Urothelium cell line (cell line): ENCODE measurements at places on chromosomes 5 and 9.

DNA sequence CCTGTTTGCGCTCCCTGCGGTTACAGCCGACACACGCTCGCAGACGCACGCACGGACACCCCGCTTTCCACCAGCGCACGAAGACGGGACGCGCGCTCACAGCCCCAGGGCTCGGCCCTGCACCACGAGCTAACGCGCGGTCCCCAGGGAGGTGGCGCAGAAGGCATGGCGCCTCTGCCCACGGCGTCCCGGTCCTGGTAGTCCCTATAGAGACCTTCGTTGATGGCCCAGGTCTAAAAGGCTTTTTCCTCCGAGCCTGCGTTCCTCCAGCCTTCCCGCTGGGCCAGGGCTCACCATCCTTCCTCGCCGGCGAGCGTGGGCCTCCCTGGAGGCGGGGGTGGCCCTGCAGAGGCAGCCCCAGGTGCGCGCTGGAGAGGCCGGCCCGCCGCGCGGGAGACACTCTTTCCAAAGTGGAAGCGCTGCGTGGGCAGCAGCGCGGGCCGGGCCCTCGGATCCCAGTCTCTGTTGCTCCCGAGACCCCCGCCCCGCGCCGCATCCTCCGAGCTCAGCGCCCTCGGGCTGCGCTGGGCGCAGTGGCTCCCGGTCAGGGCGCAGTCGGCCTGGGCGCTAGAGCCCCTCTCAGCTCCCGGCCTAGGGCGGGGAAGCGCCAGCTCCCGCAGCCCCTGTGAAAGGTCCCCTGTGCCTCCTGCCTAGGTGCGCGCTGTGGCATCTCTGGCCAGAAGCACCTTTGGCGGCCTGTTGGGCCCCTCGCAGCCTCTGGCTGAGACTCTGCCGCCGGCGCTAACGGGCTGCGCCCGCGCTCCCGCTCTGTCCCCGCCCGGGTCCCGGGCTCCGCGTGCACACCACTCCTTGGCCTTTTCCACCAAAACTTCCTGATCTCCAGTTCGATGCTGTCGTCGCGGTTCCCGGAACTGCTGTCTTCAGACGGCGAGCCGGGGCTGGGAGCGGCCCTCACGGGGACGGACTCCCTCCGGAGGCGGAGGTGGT lies 31.9 kb upstream of the FANCC start:
- DNase-seq = no peak

DNA sequence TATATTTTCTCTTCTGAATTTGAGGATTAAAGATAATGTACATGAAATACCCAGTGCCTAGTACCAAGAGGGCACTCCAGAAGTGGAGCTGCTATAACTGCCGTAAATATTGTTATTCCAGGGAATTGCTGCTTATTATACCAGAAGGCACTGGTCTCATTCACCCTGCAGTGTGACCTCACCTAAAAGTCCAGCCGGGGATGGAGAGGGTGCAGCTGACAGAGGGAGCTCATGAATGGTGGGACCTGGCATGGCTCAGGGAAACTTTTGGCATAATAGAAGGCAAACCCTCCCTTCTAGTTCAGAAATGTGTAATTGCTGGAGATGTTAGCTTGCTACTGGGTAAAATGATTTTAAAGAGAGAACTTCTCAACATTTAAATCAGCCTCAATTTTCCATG lies 108.5 kb downstream of the MVB12B start:
- DNase-seq = no peak

- DNase-seq = no peak
Observed at GRCh38 chr5:109946610-109947009, 256.9 kb downstream of the MAN2A1 start.

- DNase-seq = no peak
Observed at GRCh38 chr9:133493845-133494540, 15.1 kb upstream of the SLC2A6 start.

- no peak for DNase-seq
Observed at GRCh38 chr9:79189511-79189924, 382.2 kb upstream of the TLE4 start.

GRCh38 chr9:7298123-7298522 lies 501.5 kb downstream of the DMAC1 start:
- no peak for DNase-seq

GRCh38 chr5:95393279-95393678 lies 2.1 kb downstream of the FAM81B start:
- DNase-seq = no peak

GRCh38 chr9:108535526-108535925 lies 320.3 kb downstream of the ACTL7B start:
- no peak for DNase-seq

DNA sequence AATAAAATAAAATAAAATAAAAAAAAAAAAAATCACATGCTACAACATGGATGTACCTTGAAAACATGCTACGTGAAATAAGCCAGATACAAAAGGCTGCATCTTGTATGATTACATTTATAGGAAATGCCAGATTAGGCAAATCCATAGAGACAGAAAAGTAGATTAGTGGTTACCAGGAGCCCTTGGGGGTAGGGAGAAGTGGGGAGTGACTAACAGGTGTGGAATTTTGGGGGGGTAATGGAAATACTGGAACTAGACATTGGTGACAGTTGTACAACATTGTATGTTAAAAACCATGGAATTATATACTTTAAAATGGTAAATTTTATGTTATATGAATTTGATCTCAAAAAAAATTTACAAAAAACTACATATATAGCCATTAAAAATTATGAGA lies 47.3 kb downstream of the SLC1A1 start:
- DNase-seq = no peak

GRCh38 chr5:116507051-116507537 lies 67.5 kb downstream of the SEMA6A start:
- no peak for DNase-seq

DNA sequence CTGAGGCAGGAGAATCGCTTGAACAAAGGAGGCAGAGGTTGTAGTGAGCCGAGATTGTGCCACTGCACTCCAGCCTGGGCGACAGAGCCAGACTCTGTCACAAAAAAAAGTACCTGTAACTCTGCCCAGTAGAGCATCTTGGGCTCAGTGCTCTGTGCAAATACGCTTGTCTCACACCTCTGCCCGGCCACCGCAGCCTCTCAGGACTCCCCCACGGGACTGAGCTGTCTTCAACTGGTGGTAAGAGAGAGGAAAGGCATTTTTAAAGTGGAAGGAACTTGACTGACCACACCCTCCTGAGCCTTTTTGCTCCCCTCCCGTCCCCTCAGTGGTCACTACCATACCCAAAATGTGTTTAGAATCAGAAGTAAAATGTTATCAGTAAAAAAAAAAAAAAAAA lies 174.3 kb upstream of the PIK3R1 start:
- no peak for DNase-seq

DNA sequence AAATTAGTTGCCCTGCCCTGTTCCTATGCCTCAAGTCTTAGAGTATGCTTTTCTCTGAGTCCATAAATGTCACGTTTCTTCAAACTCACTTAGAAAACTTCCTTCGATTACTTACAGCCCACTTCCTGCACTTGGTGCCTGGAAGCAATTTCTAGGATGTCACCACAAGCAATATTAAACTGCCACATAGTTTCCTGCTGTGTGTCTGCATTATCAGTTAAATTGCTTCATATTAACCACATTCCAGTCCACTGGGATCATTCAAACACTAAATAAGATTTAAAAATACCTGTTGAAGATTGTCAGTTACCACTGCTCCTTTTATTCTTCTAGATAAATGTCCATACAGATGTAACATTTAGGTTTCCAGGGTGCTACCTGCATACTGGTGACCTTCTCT lies 4.1 kb downstream of the DENND1A start:
- no peak for DNase-seq

GRCh38 chr5:77438071-77438470 lies 54.0 kb downstream of the WDR41 start:
- DNase-seq = no peak

DNA sequence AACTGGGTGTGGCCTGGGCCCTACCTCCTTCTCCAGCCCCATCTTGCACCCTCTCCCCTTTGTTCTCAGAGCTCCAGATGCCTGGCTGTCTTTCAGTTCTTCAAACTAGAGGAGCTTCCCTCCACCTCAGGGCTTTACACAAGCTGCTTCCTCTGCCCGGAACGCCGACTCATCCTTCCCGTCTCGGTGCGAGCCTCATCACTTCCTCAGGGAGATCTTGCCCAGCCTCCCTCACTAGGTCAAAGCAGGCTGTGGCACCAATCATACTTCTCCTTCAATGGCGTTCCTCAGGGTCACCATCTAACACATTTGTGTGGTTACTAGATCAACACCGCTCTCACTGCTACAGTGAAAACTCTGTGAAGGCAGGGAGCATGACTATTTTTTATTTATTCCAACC lies 56.2 kb upstream of the ZSWIM6 start:
- DNase-seq = peak; percentile 18

GRCh38 chr5:59161221-59162105 lies 578.6 kb downstream of the RAB3C start:
- DNase-seq = no peak

- no peak for DNase-seq
Observed at GRCh38 chr9:92444841-92445240, 20.6 kb upstream of the OMD start.

GRCh38 chr5:154375329-154376008 lies 70.3 kb upstream of the SAP30L start:
- DNase-seq = no peak

- no peak for DNase-seq
Observed at GRCh38 chr9:131873891-131874440, 134.1 kb upstream of the RAPGEF1 start.

DNA sequence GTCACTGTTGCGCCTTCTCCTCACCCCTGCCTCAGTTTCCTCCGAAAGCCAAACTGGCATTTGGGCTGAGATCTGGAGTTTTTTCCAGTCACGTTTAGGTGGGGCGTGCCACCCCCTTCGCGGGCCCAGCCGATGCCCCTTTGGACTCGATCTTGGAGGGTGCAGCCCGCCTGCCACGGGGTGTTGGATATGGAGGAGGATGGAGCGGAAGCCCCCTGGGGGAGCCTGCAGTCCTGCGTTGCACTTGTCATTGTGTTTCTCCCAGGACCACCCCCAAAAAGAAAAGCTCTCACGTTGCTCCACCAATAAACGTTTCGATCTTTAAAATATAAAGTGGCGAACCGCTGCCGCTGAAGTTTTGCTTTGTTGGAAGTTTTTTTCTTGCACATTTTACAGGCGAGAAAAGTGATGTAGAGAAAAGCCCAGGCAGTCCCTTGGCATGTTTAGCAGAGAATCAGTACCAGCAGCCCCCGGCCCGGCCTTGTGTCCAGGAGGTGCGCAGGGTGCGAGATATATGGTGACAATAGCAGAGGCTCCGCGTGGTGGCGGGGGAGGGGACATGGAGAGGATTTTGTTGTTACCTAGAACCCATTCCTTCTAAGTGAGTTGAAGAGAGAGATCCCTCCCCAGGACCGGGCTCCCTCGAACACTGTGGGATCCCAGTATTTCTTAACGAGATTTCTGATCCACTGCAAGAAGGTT lies 681 bp downstream of the F2R start:
- DNase-seq = no peak

GRCh38 chr9:96567203-96567700 lies 52.4 kb downstream of the CDC14B start:
- no peak for DNase-seq

DNA sequence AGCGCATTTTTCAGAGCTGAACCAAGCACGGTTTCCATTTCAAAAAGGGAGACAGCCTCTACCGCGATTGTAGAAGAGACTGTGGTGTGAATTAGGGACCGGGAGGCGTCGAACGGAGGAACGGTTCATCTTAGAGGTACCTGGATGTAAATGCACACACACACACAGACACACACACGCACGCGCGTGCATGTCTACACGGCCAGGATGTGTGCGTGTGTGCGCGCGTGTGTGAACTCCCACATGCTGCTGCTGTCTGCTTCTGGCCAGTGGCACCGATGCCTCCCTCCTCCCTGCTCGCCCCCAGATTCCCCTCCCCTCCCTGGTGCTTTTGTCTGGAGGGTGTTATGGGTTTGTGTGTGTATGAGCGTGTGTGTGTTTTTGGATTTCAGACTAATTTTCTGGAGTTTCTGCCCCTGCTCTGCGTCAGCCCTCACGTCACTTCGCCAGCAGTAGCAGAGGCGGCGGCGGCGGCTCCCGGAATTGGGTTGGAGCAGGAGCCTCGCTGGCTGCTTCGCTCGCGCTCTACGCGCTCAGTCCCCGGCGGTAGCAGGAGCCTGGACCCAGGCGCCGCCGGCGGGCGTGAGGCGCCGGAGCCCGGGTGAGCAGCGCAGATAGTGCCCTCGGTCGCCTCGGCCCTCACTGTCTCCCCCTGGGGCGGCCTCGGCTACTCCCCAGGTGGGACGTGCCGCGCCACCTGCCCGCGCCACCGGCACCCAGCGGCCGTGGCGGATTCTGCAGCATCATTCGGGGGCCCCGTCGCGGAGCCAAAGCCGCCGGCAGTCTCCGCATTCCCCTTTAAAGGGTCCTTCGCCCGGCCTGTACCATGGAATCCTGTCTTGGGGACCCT lies at the start of gene NTRK2:
NTRK2 (plus strand) TSS at position 442 of the 850 bp plus-strand sequence. CDS start 1,020 bp downstream, outside the sequence.
- peak; percentile 68 for DNase-seq

DNA sequence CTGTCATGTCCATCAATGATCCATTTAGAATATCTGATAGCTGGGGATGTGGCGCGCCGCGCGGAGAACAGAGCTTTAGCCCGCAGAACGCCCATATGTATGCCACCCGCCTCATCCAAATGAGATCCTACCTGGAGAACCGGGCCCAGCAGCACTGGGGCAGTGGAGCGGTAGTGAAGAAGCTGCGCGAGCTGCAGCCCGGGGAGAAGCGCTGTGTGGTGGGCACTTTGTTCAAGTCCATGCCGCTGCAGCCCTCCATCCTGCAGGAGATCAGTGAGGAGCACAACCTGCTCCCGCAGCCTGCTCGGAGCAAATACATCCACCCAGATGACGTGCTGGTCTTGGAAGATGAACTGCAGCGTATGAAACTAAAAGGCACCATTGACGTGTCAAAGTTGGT lies 313.7 kb downstream of the NR2F1-AS1 start:
- no peak for DNase-seq

DNA sequence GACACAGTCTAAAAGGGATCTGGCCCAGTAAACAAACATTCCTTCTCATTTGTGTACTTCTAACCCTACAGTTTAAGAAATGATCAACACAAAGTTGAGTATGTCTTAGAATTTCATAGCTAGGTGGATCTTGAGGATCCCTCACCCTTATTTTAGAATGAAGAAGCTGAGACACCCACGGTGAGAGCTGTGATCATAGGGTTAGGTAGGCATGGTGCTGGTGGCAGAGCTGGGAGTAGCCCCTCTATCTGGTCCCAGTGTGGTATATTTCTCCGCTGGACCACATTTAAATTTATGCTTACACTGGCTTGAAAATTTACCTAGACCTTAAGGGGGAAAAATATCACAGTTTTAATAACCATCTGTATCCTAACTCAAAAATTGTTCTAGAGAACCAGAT lies 39.8 kb downstream of the UGCG start:
- DNase-seq = no peak

GRCh38 chr9:350384-350783 lies 135.7 kb downstream of the DOCK8 start:
- no peak for DNase-seq

DNA sequence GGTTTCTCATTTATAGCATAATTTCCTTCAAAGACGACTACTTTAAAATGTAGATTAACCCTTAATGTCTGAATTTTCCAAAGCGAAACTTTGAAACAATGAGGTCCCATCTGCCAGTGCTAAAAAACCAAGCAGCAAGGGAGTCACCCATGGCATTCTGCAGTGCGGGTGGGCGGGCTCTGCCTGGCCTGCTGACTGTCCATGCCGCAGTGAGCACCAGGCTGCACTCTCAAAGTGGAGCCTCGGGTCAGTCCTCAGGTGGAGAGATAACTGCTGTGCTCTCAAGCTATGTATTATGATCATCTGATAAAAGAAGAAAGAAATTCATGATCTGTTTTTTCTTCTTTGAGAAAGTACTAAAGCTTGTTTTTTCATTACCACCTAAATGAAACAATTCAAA lies 581.6 kb downstream of the CETN3 start:
- no peak for DNase-seq

GRCh38 chr5:42886635-42887034 lies 74.9 kb upstream of the SELENOP start:
- DNase-seq = no peak

GRCh38 chr5:177117441-177118045 lies 16.0 kb upstream of the NSD1 start:
- DNase-seq = no peak
